Neural cell (in vitro differentiated cells): ENCODE measurements at places on chromosomes 2 and 18. TPM values are rescaled to one million over a fixed set of nuclear protein-coding genes. Genes with fewer than 3 reads are reported as not detected.

BCL11A gene
- polyA plus RNA-seq, result 44.0 and 54.2 TPM in 2 replicates

TXNDC2 gene
- 0.41 TPM in 1 of 2 replicates, not detected in the other for polyA plus RNA-seq

LBX2 gene
- not detected in 2 replicates for polyA plus RNA-seq

MC2R gene
- polyA plus RNA-seq, result not detected in 2 replicates

SMYD1 gene
- polyA plus RNA-seq, result not detected in 2 replicates

CDH19 gene
- 0.11 and 0.28 TPM in 2 replicates for polyA plus RNA-seq

TEKT4 gene
- not detected in 2 replicates for polyA plus RNA-seq

OTOF gene
- not detected in 2 replicates for polyA plus RNA-seq

IGFBP2 gene
- 150 and 174 TPM in 2 replicates for polyA plus RNA-seq

CEP68 gene
- 34.7 and 38.8 TPM in 2 replicates for polyA plus RNA-seq

ZEB2 gene
- 1.6 and 2.2 TPM in 2 replicates for polyA plus RNA-seq

KIF5C gene
- polyA plus RNA-seq, result 515 and 527 TPM in 2 replicates

CFC1 gene
- polyA plus RNA-seq, result 22.4 and 29.9 TPM in 2 replicates

PTPRN gene
- 66.4 and 82.1 TPM in 2 replicates for polyA plus RNA-seq

RAB11FIP5 gene
- polyA plus RNA-seq, result 2.6 and 3.3 TPM in 2 replicates

ANKAR gene
- polyA plus RNA-seq, result 7.4 and 8.2 TPM in 2 replicates

LDLRAD4 gene
- 1.9 and 3.7 TPM in 2 replicates for polyA plus RNA-seq

YES1 gene
- 7.4 and 12.0 TPM in 2 replicates for polyA plus RNA-seq

PLEK gene
- polyA plus RNA-seq, result 0.07 and 0.10 TPM in 2 replicates

EGR4 gene
- 0.90 TPM in 1 of 2 replicates, not detected in the other for polyA plus RNA-seq

KCNK3 gene
- polyA plus RNA-seq, result 12.9 and 14.0 TPM in 2 replicates

QPCT gene
- polyA plus RNA-seq, result 2.3 TPM in 1 of 2 replicates, not detected in the other

STON1 gene
- polyA plus RNA-seq, result 2.2 and 2.8 TPM in 2 replicates

TRPM8 gene
- 0.18 TPM in 1 of 2 replicates, not detected in the other for polyA plus RNA-seq

UGT1A4 gene
- polyA plus RNA-seq, result not detected in 2 replicates
